Stimulated activated CD4-positive, alpha-beta T cell treated with anti-CD3 and anti-CD28 coated beads, Interleukin-4, amount 100 ng/mL, for 24 hours (primary cell): ENCODE measurements at places on chromosomes 1 and 21.

DNA sequence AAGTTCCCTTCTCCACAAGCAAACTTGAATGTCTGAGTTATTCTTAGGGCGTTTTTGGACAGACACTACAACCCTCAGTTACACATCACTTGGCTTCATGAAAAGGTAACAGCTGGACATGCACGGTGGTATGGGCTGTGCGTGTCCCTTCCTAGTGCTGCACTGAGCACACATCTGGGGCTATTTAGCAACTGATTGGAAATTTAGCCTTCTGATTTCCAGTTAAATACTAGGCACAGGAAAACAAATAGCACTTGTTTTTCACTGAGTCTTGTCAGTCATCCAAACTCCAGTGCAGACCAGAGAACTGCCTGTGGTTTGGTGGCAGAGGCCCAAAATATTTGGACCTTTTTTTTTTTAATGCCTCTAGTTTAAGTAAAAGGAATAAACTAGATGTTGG is 134.7 kb downstream of the TGFBR3 start:
- DNase-seq: no peak

DNA sequence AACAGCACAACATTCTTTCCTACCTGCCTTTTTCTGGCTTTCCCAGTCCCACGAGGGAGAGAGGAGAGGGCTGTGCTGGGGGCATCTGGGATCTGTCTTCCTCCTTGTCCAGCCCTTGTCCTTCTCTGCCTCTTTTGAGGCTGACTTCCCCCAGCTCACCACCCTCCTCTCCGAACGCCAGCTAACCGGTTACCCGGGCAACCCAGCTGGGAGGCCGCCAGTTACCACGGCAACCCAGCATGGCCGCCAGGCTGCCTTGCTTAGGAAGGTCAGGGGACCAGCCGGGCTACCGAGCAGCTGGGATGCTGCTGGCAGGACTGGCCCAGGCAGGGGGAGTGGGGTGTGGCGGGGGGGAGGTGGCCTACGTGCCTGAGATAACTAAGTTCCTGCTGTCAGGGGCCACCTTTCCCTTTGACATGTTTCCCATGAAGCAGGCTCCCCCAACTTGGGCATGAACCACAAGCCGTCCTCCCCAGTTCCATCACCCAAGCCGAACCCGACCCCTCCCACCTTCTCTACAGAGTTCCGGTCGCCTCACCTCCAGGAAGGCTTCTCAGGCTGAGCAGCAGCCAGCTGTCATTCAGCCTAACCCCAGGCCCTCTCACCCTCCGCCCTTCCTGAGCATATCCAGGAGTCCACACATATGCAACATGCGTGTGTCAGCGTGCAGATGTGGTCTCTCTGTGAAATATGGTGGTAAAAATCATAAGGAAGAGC is 8.7 kb downstream of the PLEKHA6 start:
- DNase-seq: peak; percentile 11

GRCh38 chr1:203754455-203754864 is 10.5 kb upstream of the LAX1 start:
- peak; percentile 27 for DNase-seq

DNA sequence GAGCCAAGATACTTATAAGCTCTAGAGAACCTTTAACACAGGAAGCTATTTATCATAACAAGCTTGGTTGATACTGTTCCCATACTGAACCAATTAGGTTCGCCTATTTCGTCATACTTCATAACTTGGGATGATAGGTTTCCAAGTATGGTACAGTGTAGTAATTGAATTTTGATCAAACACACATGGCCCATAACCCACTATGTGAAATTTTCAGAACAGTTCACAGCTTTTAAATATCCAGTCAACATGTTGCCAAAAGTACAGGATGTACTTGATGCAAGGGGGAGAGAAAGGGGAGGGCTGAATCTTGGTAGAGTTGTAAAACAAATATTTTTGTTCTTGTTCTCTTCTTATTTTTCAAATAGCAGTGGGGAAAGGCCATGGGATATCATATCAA is 86.6 kb downstream of the TM2D1 start:
- DNase-seq: no peak

- peak; percentile 44 for DNase-seq
These were observed 55.3 kb downstream of the NME7 start for GRCh38 chr1:169312084-169312954.

- no peak for DNase-seq
These were observed 100.2 kb downstream of the SIPA1L2 start for GRCh38 chr1:232529747-232530146.

GRCh38 chr1:100348549-100349144 is 3.7 kb upstream of the CDC14A start:
- no peak for DNase-seq

GRCh38 chr1:208225954-208226937 is 17.9 kb downstream of the PLXNA2 start:
- no peak for DNase-seq

GRCh38 chr1:226548256-226549093 is at the start of gene STUM:
TSS of gene STUM (plus strand) at chr1:226548764. CDS start at chr1:226548905, 141 bp downstream.
- DNase-seq: no peak

DNA sequence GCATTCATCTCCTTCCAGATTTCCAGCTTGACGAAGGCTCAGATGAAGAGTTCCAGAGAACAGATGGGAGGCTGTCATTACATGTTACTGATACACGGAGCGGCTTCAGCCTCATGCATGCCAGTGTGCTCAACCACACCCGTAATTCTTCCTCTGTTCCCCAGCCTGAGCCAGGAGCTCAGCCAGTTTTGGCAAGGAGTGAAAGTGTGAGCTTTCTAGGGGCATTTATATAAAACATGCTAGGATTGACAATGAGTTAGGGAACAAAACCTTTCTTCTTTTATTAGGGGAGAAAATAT is 290.4 kb upstream of the PLXNA2 start:
- DNase-seq: no peak

DNA sequence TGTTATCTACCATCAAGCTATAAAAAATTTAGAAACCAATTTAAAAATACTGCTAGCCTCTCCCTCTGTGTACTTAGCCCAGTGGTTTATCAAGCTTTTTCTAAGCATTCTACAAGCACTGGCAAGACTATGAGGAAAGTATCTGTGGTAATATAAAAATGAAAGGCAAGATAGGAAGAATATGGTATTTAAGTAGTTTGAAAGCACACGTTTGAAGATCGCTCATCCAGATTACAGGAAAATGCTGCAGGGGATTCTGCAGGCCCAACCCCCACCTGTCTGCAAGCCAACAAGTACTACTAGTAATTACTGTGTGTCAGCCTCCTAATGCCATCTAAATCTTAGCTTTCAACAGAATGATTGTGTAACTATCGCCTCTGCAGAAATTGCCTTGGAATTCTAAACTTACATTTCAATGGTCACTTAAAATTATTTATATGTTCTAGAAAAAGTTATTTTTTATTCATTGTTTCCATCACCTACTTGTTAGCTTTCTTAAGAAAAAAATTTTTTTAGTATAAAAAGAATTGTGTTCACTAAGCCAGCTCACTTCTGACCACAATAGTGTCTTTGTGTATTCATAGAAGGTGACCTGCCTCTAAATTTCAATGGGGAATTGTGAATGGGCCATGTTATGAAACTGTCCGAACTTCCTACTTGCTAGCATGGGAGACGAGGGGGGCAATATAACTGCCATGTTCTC is 8.5 kb downstream of the ERRFI1 start:
- no peak for DNase-seq

GRCh38 chr21:15437883-15438282 is 291.9 kb upstream of the USP25 start:
- DNase-seq: no peak
